NCI-H1105 treated with DMSO at 0.1 percent for 48 hours (cell line): ENCODE measurements at places on chromosomes 6 and 20.

DNA sequence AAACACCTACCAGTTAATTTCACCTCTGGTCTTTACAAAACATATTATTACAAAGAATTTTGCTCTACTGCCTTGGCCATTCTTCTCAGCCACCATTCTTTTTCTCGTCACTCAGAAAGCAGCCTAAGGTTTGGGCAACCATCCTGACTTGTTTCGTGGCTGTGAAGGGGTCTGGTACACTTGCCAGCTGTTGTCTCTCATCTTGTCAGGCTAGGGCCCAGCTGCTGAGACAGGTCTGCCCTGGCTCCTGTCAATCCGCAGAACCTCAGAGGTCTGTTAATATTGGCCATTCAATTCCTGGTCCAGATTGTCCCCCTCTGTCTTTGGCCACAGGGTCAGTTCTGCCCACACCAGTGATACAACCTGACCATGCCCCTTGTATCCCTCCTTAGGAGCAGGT, 197.7 kb downstream of the UBE3D start:
- DNase-seq: no peak

- no peak for DNase-seq
These were observed 173.3 kb downstream of the PRDM13 start for GRCh38 chr6:99779631-99780555.

DNA sequence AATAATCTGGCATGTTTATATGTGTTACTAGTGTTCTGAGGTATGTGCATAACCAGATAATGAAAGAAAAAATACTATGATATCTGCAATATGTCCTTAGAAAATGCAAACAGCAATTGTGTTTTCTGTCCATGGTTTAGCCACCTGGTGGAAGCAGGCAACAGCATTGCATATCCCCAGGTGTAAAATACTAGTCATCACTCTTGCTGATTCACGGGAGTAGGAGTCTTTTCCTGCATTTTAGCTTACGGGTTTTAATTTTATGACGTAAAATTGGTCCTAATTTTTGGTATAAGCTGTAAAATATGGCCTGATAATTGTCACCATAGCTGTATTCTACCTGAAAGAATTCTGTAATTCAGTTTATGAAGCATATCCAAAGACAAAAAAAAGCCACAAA, 2.5 kb downstream of the RNF182 start:
- no peak for DNase-seq

DNA sequence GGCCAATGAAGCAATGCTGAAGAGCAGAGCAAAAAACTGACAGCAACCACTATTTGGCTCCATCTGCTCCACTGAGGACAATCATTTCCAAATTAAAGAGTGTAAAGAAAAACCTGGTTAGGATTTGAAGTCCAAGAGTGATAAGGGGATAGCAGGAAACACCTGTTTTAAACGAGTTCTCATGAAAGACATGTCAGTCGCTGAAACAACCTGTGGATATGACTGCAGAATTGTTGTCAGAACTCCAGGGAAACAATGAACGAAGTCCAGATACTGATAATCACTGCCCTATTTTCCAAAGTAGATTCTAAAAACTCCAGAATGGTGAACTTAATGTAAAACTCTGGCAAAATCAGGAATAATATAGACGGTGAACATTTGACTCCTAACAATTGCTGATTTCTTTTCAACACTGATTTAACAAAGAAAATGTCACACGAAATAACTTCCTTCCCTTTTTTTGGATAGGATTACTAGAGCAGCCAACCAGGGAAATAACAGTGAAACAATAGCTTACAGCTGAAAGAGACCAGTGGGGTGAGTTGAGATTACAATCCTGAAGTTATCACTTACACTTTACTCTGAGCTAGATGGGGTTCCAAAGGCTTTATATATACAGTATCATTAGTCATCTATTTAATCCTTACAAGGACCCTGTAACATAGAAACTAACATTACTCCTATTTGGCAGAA, 83.7 kb downstream of the ELOVL5 start:
- no peak for DNase-seq

DNA sequence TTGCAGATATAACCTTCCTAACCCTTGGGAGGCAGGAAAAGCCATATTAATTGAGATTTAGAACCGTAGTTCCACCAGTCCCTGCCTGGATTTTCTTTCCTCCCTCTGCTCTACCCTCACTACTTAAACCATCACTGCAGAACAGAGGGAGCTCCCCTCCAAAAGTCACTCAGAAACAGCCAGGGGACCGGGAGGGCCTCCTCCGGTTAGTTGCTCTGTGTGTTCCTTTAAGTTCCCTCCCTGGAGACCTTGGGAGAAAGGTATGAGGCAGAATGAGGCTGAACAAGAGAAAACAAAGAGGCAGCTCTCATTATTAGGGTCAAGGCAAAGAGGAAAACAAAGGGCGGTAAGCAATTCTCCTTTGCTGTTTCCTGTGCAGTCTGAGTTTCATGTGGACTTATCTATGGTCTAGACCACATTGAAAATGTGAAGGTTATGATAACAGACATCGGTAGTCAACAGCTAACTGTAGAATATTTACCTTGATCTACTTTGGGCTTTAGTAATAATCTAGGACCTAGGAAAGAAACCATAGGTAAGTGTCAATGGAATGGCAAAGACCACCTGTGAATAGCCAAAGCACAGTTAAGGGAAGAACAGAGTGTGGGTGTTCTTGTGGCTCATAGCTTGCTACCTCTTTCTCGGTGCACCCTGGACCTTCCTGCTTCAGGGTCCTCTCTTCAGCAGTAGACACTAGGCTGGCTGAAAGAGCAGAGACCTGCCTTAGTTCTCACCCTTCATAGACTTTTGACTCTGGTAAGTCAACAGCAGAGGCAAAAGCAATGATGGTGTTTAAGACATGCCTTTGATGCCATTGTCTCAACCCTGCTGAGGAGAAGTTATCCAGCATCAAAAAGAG, 250.9 kb upstream of the CITED2 start:
- DNase-seq: no peak

GRCh38 chr6:139112146-139112545, 22.7 kb upstream of the HECA start:
- no peak for DNase-seq

GRCh38 chr6:8468552-8469356, 33.4 kb upstream of the SLC35B3 start:
- no peak for DNase-seq

DNA sequence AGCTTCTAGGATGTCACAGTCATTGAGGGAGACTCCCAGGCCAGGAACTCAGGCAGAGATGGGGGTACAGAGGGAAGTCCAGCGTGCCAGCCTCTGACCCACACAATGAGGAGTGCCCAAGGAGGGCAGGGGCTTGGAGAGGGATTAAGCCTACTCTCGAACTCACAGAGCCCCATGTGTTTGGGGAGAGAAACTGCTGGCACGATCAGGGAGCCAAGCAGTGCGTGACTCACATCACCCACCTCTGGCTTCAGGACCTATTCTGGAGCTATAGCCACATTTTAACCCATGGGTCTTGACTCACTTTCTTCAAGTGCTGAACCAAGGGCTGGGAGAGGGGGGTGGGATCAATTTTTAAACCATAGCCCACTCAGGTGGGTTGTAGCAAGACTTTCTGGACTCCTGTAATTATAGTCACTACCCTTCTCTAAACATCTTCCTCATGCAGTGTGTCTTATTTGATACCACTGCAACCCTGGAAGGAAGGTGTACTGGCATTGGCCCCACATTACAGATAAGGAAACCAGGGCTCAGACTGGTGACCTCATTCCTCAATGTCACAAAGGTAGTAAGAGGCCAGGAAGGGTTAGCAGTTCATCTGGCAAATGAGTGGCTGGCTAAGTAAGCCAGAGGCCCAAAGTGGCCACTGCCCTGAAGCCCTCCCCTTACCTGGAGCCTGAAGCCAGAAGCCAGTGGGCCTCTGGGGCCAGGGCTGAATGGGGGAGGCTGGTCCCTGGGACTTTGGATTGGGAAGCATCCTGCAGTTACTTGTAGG, 12.0 kb downstream of the FOXP4 start:
- DNase-seq: no peak

GRCh38 chr6:143823548-143823947, 19.6 kb upstream of the LTV1 start:
- no peak for DNase-seq

- no peak for DNase-seq
These were observed 72.4 kb downstream of the SYTL3 start for GRCh38 chr6:158722176-158722729.

DNA sequence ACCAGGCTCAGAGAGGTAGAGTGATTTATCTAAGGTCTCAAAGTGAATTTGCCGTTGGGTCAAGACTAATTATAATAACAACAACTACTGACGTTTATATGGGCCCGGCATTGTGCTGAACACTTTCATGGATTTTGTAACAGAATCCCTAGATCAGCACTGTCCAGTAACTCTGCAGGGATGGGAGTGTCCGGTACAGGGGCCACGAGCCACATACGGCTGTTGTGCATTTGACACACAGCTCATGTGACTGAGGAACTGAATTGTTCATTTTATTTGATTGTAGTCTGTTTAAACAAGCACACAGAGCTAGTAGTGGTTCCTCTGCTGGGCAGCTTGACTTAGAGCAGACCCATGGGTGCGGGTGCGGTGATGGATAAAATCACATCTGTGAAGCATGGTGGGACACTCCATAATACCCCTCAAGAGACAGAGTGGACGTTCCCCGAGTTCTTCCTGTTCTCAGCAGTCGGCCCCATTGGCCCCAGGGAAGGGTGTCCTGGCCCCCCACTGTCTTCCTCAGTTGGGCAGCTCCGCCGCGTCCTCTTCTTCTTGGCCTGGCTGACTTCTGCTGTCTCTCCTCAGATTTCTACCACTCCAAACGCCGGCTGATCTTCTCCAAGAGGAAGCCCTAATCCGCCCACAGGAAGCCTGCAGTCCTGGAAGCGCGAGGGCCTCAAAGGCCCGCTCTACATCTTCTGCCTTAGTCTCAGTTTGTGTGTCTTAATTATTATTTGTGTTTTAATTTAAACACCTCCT, 6.8 kb downstream of the CDKN1A start:
- DNase-seq: no peak

- no peak for DNase-seq
These were observed 62.1 kb downstream of the STK35 start for GRCh38 chr20:2163757-2164156.

DNA sequence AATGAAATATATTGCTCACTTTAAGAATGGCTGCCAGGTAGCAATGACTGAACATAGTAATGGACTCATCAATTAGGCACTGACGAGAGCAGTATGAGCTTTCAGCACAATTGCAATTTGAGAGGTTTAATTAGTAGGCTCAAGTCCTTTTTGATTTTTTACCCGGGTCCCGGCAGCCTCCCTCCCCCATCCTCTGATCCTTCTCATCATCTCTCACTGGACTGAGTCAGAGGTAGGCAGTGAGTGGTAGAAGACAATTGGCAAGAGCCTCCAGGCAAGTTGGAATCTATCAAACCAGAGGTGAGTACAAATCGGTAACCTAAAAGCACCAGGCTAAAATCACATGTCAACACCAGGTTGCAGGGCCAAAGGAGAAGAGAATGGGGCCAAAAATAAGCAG, 107.9 kb downstream of the DCDC2 start:
- DNase-seq: no peak

- DNase-seq: peak; percentile 10
These were observed 2.4 kb downstream of the SLC22A23 start for GRCh38 chr6:3454273-3455010.
